T-helper 17 cell (primary cell): ENCODE measurements at places on chromosomes 7 and 10. TPM values are rescaled to one million over a fixed set of nuclear protein-coding genes. Genes with fewer than 3 reads are reported as not detected.

DNA sequence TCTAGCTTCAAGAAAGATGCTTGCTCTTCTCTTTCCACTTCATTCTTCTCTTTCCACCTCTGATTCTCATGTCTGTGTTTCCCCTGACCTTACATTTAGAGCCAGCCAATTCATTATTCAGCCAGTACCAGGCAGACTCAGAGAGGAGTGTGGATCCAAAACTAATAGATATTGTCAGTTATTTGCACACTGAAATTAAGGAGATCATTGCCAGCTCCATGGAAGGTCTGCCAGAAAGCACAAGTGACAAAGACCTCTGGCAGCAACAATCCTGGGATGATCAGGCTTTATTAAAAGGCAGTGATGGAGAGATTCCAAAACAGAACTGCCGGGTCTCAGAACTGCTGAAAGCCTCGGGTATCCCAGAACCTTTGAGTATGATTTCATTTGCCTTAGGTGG, 749.4 kb downstream of the XPNPEP1 start:
- H3K27ac ChIP-seq = no peak overlapping the region
- DNase-seq = no peak
- H3K27me3 ChIP-seq = no peaks in the 10 kb centered on the region
- no peaks in the 10 kb centered on the region for H3K4me1 ChIP-seq
- H3K4me3 ChIP-seq = no peak overlapping the region
- no peaks in the 10 kb centered on the region for H3K36me3 ChIP-seq

- no peaks in the 10 kb centered on the region for H3K4me1 ChIP-seq
- H3K27ac ChIP-seq = no peak overlapping the region
- no peaks in the 10 kb centered on the region for H3K36me3 ChIP-seq
- no peak overlapping the region for H3K4me3 ChIP-seq
These were observed 3.4 kb upstream of the PPP1R17 start for GRCh38 chr7:31683445-31684225.

- no peak overlapping the region for H3K27ac ChIP-seq
- peaks cover 7% of the 10 kb centered on the region for H3K27me3 ChIP-seq
- no peak for DNase-seq
These were observed 255.3 kb downstream of the STK31 start for GRCh38 chr7:23965296-23965695.

DNA sequence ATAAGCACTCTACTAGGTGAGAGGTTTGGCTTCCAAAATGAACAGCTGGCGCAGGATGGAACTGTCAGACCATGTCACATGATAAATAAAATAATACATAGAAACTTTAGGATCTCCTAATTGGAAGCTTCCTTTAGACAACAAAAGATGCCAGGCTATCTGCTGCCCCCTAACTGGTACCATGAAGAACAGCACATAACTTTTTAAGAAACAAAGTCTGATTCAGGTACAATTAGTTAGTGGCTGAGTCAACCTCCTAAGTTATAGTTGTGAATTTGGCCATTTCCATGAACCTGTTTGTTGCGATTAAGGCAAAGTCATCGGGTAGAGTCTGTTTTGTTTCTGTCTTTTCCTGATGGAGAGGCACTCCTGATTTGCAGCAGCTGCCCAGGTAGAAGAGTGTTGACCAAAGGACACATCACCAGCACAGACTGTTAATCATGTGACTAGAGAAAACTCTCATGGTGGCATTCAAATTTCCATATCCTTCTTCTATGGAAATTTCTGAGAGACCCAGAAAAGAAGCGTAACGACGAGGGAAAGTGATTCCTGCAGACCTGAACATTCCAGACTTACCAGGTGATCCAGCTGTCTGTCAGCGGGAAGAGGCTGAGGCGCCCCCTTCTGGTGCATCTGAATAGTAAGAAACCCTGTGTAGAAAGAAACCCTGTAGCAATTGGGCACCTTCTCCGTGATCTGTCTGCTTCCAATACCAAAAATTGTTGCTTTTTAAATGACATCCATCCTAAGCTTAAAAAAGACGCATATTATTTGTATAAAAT, 8.6 kb upstream of the INHBA start:
- DNase-seq = no peak
- H3K27ac ChIP-seq = no peak overlapping the region
- H3K4me3 ChIP-seq = no peak overlapping the region
- no peaks in the 10 kb centered on the region for H3K4me1 ChIP-seq

DNA sequence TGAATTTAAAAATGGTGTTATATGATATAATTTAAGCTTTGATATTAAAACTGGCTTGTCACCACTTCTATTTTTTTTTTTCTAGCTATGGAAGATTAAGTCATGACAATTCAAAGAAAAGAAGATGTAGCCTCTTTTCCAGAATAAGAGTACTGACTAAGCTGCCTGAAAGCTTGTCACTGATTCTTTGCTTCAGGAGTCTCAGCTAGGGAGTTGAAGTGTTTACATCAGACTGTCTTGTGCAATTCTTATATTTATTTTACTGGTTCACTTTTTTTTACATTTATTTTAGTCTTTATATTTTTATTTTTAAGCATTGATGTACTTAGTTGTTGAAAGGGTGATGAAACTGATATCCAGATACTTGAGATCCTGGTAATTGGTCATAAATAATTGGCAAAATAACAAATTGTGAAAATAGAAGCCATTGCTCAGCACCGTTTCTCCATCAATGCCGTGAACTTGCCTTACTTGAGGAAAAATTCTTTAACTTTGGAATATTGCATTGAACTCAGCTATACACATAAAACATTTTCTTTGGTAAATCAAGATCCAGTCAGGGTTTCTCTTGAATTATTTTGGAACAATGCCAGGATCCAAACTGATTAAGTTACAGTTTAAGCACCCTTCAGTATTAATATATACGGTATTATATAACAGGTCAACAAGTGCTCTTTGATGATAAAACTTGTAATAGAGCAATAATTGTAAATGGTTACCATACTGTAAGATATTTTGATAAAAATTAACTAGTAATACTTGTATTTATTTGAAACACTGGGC, 156.4 kb downstream of the PHTF2 start:
- no peak overlapping the region for H3K27ac ChIP-seq
- no peak for DNase-seq
- no peak overlapping the region for H3K4me3 ChIP-seq
- H3K4me1 ChIP-seq = no peaks in the 10 kb centered on the region

DNA sequence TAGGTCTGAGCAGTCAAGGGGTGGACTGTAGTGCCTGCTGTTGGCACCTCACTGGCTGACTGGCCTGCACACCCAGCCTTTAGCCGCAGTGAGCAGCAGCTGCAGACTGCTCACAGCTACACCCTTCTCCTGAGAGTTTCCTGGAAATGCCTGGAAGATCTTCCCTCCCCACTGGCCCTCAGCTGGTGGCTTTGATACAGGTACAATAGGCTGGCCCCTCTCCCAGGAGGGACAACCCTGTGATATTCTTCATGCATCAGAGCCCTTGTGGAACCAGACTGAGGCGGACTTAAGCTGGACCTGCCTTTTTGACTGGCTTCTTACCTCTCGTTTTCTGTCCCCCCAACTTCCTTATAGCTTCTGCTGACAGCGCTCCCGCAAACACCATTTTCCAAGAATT, 6.4 kb downstream of the GCK start:
- H3K27ac ChIP-seq = no peak overlapping the region
- peaks cover 5% of the 10 kb centered on the region for H3K4me1 ChIP-seq
- H3K36me3 ChIP-seq = peaks cover 4% of the 10 kb centered on the region

GRCh38 chr7:151984612-151985011, 28.4 kb downstream of the GALNTL5 start:
- H3K27ac ChIP-seq = no peak overlapping the region
- peaks cover 34% of the 10 kb centered on the region for H3K27me3 ChIP-seq
- peaks cover 3% of the 10 kb centered on the region for H3K36me3 ChIP-seq
- peaks cover 4% of the 10 kb centered on the region for H3K4me1 ChIP-seq
- no peak for DNase-seq

DNA sequence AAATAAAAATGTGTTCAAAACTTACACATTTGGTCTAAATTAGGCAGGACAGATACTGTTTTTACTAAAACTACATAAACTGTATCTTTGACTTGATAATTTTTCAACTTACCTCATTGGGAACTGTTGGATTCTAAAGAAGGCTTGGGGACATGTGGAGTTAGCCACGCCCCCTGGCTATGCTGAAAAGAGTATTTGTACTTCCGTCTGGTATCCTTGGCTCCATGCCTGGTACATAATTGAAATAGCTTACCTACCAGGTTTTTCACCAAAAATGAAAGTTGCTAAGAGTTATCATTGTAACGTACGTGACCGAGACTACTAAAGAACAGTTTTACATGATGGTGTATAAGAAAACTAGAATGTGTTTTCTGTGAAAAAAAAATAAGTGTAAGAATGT, 604.8 kb upstream of the IGFBP3 start:
- no peak overlapping the region for H3K4me3 ChIP-seq
- no peak overlapping the region for H3K27ac ChIP-seq
- H3K4me1 ChIP-seq = no peaks in the 10 kb centered on the region
- no peaks in the 10 kb centered on the region for H3K27me3 ChIP-seq
- no peak for DNase-seq

DNA sequence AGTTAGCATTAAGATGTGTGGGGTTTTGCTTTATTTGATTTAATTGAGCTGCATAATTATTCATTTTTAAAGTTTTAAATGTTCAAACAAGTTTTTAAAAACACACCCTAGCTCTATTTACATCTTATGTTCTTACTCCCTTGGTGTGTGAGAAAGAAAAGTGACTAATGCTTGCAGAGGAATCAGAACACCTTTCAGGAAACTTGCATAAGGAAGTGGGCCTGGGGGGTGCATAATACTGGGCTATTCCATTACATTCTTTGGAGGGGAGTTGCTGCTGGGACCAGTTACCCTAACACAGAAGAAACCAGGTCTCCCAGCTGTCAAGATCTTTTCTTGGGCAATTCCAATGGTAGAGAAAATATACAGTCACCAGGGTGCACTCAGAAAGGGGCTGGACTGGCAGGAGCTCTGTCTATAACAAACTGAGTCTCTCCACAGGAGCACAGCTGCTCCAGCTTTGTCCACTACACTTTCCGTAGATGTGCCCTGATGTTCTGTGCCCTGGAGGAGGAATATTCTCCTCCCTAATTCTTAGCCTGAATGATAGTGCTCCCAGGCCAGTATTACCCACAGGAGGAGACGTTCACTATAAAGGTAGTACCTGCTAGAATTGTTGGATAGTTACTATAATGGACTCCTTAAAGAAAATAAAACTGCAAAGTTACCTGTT, 304.2 kb downstream of the CDC14C start:
- no peaks in the 10 kb centered on the region for H3K27me3 ChIP-seq
- H3K4me1 ChIP-seq = no peaks in the 10 kb centered on the region
- DNase-seq = no peak
- no peak overlapping the region for H3K27ac ChIP-seq

Gene STOX1
- not detected for total RNA-seq

DNA sequence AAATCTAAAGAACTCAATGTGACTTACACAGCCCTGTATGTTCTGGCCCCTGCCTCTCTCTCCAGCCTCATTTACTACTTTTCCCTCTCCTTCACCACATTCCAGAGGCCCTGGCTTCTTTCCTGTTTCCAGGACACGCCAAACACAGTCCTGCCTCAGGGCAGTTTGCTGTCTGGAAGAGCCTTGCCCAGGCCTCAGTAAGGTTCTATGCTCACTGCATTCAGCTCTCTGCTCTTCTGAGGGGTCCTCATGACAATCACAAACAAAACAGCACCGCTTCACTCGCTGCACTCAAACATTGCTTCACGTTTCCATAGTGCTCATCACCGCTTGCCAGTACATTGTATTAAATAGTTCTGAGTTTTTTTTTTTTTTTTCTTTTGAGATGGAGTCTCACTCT, 35.1 kb upstream of the GARS1 start:
- peaks cover 5% of the 10 kb centered on the region for H3K36me3 ChIP-seq
- no peak for DNase-seq
- H3K27me3 ChIP-seq = no peaks in the 10 kb centered on the region
- H3K27ac ChIP-seq = no peak overlapping the region

DNA sequence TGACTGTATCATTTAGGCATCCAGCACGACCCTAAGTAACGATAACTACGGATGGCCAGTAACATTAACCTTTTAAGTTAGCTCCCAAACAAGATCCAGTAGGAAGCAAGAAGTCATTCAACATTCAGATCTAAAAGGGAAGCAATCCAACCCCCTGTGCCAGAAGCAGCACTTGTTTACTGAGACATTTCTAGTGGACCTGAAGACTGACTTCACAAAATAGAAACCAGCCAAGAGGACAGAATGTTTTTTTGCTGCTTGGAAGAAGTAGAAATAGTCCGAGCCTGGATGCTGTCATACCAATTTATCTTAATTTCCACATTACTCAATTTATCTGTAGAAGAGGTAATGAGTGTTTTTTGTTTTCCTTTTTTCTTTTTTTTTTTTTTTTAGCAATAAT, 88.0 kb upstream of the CTTNBP2 start:
- H3K36me3 ChIP-seq = no peaks in the 10 kb centered on the region
- no peak overlapping the region for H3K4me3 ChIP-seq
- H3K27ac ChIP-seq = no peak overlapping the region
- no peaks in the 10 kb centered on the region for H3K27me3 ChIP-seq
- no peaks in the 10 kb centered on the region for H3K4me1 ChIP-seq

DNA sequence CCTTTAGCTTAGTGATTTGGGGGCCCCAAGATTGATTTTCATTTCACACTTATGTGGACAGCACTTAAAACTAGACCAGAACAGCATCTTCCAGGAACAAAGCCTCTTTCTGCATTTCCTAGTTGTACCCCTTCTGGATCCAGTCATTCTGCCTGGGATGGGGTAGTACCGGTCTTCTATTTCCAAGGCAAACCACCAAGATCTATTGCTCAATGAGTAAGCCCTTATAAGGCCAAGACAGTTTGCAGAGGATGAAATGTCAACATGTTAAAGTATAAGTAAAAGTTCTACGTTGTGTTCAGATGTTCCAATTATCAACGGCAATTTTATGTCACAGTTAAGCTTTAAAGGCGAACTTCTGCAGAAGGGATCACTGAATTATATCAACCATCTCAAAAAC, 106.9 kb upstream of the ZNF746 start:
- no peak for DNase-seq
- peaks cover 17% of the 10 kb centered on the region for H3K36me3 ChIP-seq
- no peaks in the 10 kb centered on the region for H3K27me3 ChIP-seq
- H3K4me3 ChIP-seq = no peak overlapping the region

Gene ANKRD2
- not detected for total RNA-seq

DNA sequence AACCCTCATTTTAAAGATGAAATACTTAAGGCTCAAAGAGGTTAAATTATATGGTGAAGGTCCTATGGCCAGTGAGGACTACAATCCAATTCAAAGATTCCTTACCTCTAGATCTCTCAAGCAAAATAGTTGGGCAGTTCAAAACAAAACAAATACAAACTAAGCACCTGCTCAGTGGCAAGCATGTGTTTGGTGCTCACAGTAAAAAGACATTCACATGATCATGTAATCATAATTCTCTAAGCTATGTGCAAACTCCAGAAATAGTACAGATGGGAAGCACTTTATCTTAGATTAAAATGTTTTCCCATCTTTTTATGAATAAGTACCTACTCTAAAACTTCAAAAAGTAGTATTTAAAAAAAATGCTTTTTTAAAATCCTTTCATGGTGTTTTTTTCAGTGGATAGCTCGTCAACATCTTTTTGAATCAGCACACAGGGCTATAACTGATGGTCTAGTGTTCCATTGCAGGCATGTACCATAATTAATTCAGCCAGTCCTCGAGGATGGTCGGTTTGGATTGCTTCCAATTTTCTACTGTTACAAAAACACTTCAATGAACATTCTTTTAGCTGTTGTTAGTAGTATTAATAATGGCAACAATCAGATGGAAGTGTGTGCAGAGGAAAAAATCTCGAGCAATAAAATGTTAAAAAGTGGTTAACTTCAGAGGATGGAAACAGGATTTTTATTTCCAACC, 58.4 kb downstream of the CHCHD3 start:
- peaks cover 2% of the 10 kb centered on the region for H3K36me3 ChIP-seq
- DNase-seq = no peak
- no peaks in the 10 kb centered on the region for H3K27me3 ChIP-seq
- H3K4me3 ChIP-seq = no peak overlapping the region
- H3K27ac ChIP-seq = no peak overlapping the region
- H3K4me1 ChIP-seq = peaks cover 3% of the 10 kb centered on the region
